Stimulated activated memory B cell treated with anti-CD40 and anti-IgM and Interleukin-4, amounts not matched to agents 10 μg/mL and 1 μg/mL and 100 μg/mL, for 72 hours (primary cell): ENCODE measurements at places on chromosomes 2 and 18.

DNA sequence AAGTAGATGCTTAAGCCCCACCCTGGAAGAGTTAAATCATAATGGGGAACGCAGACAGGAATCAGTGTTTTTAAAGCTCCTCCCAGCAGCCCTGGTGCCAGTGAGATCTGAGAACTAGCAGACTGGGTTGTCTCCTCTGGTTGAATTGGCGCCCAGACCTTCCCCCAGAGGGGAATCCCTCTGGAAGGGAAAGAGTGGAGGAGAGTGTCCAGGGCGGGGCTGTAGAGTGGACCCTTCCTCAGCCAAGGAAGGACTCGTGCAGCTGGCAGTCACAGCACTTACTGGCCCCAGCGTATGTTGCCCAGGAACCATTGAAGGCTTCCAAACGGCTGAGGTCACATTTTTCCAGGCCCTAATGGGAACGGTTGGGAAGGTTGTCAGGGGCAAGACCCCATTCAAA, 62.5 kb downstream of the TGOLN2 start:
- no peak for ATAC-seq

GRCh38 chr18:72878561-72878960, 10.8 kb upstream of the NETO1 start:
- no peak for ATAC-seq

GRCh38 chr2:64770781-64771334, 117.1 kb upstream of the SERTAD2 start:
- ATAC-seq, result no peak

- ATAC-seq, result no peak
Observed at GRCh38 chr2:145802133-145802532, 1282.2 kb upstream of the ZEB2 start.

GRCh38 chr2:138671566-138671965, 108.6 kb downstream of the NXPH2 start:
- ATAC-seq, result no peak

GRCh38 chr2:107412209-107412904, 414.3 kb upstream of the RGPD4 start:
- ATAC-seq, result no peak

- peak; percentile 72 for ATAC-seq
Observed at GRCh38 chr2:27095745-27096651, 9.4 kb downstream of the KHK start.

GRCh38 chr2:239685556-239685955, 284.7 kb upstream of the HDAC4 start:
- ATAC-seq, result no peak

- peak; percentile 34 for ATAC-seq
Observed at GRCh38 chr2:23375448-23375847, 9.5 kb upstream of the KLHL29 start.

GRCh38 chr2:2107627-2108026, 223.4 kb downstream of the MYT1L start:
- no peak for ATAC-seq

- ATAC-seq, result no peak
Observed at GRCh38 chr2:152084076-152084475, 14.8 kb downstream of the CACNB4 start.

GRCh38 chr2:85106489-85107180, 26.6 kb upstream of the TCF7L1 start:
- ATAC-seq, result no peak

GRCh38 chr2:54613386-54613785, 110.1 kb upstream of the EML6 start:
- ATAC-seq, result no peak

GRCh38 chr2:8577573-8577972, 104.3 kb upstream of the ID2 start:
- ATAC-seq, result no peak

DNA sequence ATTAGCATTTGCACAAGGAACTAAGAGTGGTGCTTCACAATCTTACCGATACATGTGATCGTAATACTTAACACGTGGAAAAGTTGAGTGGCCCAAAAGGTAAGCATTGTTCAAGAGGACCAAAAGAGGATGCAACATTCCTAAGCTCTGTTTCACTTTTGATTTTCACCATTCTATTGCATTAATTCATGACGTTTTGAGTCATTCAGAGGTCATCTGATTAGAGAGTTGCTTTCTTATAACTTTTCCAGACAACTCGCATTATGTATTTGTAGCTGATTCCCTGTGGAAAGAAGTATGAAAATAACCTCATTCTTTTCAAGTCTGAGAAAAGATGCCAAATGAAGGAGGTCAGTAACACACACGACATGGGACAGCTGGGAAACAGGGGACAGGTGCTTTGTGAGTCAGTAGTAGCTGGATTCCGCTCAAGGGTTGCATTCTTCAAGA, 344.4 kb downstream of the RND3 start:
- no peak for ATAC-seq

DNA sequence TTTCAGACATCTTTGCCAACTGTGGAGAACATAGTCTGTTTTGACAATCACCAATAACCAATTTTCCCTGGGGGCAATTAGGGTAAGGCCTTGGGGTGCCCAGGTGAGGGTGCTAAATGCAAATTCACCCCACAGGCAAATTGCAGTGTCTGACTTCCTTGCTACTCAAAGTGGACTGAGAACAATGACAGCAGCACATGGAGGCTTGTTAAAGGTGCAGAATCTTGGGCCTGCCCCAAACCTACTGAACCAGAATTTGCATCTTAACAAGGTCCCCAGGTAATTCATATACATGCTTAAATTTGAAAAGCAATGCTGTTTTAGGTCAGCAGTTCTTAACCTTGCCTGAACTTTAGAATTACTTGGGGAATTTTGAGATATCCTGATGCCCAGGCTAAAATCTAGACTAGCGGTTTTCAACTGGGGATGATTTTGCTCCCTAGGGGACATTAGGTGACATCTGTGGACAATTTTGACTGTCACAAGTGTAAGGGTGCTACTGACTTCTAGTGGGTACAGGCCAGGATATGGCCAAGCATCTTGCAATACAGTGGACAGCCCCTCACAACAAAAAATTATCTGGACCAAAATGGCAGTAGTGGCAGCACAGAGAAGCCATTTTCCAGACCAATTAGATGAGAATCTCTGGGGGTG, 80.2 kb upstream of the GCFC2 start:
- no peak for ATAC-seq

GRCh38 chr2:143513081-143513480, 383.9 kb downstream of the ARHGAP15 start:
- no peak for ATAC-seq

DNA sequence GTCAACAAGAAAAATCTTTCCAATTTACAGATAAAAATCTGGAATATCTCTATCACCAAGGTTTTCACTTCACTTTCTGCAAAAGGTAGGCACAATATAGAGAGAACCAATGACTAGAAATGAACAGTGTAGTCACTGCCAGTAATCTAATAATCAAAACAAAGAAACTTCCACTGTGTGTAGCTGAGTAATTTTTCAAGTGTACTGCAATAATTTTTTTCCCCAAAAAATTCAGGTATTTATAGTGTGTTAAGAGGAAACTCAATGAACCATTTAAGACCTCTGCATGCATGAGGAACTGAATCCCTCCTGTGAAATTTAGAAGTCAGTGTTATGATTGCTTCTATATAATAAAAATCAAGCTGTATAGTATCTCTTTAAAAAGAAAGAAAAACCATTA, 121.8 kb downstream of the MEMO1 start:
- no peak for ATAC-seq

GRCh38 chr2:98172951-98173350, 86.0 kb downstream of the VWA3B start:
- no peak for ATAC-seq

DNA sequence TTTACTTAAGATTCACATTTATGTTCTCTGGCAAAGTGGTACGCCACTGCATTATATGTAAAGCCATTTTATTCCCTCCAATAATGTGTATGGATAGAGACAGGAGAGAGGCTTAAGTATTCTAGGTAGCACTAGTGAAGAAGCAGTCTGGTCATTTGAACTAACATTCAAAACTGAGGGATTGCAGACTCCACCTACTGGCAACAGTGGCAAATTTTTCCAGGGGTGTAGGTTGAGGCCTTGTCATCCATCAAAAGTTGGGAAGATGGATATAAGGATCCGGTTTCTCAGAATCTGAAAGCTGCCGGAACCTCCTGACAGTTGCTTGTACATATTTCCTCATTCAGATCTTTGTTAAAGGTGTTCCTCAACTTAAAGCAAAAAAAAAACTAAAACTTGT, 465.5 kb upstream of the FSHR start:
- no peak for ATAC-seq

GRCh38 chr2:216932113-216932862, 72.4 kb upstream of the TNP1 start:
- no peak for ATAC-seq

GRCh38 chr2:2851806-2852777, 521.0 kb upstream of the MYT1L start:
- ATAC-seq, result no peak

- no peak for ATAC-seq
Observed at GRCh38 chr18:28045176-28045810, 131.6 kb downstream of the CDH2 start.

- no peak for ATAC-seq
Observed at GRCh38 chr2:161122772-161123530, 37.3 kb upstream of the TANK start.

GRCh38 chr2:74357627-74358026, 14.4 kb upstream of the SLC4A5 start:
- ATAC-seq, result no peak

- no peak for ATAC-seq
Observed at GRCh38 chr2:158743466-158743865, 51.7 kb upstream of the DAPL1 start.
